ENCODE measurements at places on chromosomes 5 and 9. TPM values are rescaled to one million over a fixed set of nuclear protein-coding genes. Genes with fewer than 3 reads are reported as not detected.

GRCh38 chr5:111280282-111280951 lies 56.2 kb downstream of the CAMK4 start:
- no peak overlapping the region for H3K4me3 ChIP-seq
- peaks cover 4% of the 10 kb centered on the region for H3K4me1 ChIP-seq
- H3K27me3 ChIP-seq, result no peaks in the 10 kb centered on the region
- H3K27ac ChIP-seq, result no peak overlapping the region

Gene ZSWIM6
- 10.8 TPM for total RNA-seq

DNA sequence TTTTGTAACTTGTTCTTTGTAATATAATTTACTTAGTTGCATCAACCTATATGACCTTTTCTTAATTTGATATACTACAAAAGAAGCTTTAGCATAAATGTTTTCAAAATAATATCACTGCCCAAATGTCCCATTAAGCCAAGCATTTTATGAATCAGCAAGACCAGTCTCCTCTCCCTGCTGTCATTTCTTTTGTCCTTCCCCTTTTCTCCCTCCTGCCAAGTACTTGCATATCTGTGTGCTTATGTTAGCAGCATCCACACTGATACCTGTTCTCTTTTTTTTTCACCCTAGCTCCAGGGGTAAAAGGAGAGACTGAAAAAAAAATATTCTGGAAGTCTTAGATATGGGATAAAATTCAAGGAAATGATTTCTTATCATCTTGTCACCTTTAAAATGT lies 69.7 kb downstream of the ZSWIM6 start:
- H3K4me1 ChIP-seq, result no peaks in the 10 kb centered on the region
- H3K27me3 ChIP-seq, result no peaks in the 10 kb centered on the region
- no peaks in the 10 kb centered on the region for H3K36me3 ChIP-seq
- H3K27ac ChIP-seq, result no peak overlapping the region
- DNase-seq, result no peak
- no peak overlapping the region for H3K4me3 ChIP-seq

Gene FOXD4L3
- not detected for total RNA-seq

Gene TMEM174
- not detected for total RNA-seq

GRCh38 chr5:1536322-1536845 lies 12.6 kb upstream of the LPCAT1 start:
- no peaks in the 10 kb centered on the region for H3K27me3 ChIP-seq
- peaks cover 4% of the 10 kb centered on the region for H3K4me1 ChIP-seq
- H3K36me3 ChIP-seq, result no peaks in the 10 kb centered on the region
- H3K4me3 ChIP-seq, result no peak overlapping the region

Data from adrenal gland (tissue), 19 donors.